ENCODE measurements at places on chromosomes 3 and 15.
A peak's percentile ranks its signal among the peaks of the same experiment; 100 is the strongest.

GRCh38 chr3:154786724-154787123 lies 293.4 kb upstream of the MME start:
- DNase-seq: no peak

DNA sequence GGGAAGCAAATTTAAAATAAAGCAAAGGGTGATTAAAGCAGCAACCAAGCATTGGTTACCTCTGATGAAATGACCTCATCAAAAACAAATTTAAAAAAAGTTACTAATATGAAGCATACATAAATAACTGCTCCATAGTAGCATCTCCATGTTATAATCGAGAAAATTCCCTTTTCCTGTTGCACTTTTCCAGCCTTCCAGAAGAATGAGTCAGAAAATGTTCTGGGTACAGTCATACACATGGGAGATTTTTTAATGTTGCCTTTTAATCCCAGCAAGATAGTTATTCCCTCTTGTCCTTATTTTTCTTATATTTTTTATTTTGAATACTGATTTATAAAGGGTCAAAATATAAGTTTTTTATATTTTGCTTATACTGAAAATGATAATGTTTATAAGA lies 2.6 kb upstream of the TMCO5A start:
- DNase-seq: no peak

GRCh38 chr3:46990573-46991374 lies 11.3 kb downstream of the NBEAL2 start:
- DNase-seq: no peak

GRCh38 chr15:39783244-39783820 lies 691 bp upstream of the FSIP1 start:
- DNase-seq: no peak

DNA sequence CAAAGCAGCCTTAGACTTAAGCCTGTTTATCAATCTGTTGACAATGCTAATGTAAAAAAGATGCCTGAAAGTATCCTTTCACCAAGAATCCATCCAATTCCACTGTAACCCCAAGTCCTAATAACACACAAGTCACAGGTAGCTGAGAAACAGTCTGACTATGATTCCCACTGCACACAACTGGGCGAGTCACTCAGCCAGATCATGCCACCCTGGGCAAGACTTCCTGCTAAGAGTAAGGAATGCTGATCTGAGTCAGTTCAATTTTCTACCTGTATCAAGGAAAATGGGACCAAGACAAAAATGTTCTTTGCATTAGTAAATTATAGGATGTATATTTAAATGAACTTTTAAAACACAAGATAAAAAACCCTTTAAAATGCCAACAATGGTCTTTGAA lies 33.3 kb downstream of the NPTN start:
- DNase-seq: no peak

- no peak for DNase-seq
These were observed 46.1 kb downstream of the XYLB start for GRCh38 chr3:38392604-38393163.

DNA sequence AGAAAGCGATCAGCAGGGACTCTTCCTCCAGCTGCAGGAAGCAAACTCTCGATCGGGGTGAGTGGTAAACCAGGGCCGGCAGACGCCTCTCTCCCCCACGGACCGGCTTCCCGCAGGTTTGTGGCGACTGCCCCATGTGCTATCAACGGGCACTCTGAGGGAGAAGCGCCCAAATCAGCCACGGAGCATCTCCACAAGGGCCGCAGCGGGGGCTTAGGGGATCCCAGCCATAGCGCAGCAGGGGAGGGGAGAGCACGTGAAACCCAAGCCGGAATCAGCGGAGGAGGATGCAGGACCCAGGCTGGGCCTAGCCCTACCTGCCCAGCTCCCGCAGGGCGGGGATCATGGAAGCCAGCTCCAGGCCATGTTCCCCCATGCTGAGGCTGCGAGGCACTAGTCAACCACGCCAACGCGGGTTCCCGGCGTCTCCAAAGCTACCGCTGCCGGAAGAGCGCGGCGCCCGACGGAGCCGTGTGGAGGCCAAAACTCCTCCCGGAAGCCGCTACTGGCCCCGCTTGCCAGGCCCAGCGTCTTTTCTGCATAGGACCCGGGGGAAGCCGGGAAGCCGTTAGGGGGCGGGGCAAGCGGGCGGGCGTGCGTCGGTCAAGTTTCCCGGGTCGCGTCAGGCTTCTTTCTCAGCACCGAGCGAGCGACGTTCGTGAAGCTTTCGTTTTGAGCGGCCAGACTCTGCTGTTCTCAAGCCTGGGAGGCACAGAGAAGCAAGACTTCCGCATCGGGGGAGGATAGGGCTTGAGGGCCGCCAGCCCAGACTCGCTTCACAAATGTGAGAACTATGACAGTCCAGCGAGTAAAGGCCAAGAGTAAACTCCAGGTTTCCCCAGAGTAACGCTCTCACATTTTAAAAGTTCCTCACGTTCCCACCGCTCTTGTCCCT lies at the start of gene ATR:
Gene ATR, minus strand, starts transcription at position 405 of the 895 bp plus-strand sequence. Its CDS starts 29 bp downstream, at position 376.
- peak; percentile 93 for DNase-seq

- DNase-seq: no peak
These were observed 19.8 kb downstream of the ST3GAL6 start for GRCh38 chr3:98782824-98783500.

DNA sequence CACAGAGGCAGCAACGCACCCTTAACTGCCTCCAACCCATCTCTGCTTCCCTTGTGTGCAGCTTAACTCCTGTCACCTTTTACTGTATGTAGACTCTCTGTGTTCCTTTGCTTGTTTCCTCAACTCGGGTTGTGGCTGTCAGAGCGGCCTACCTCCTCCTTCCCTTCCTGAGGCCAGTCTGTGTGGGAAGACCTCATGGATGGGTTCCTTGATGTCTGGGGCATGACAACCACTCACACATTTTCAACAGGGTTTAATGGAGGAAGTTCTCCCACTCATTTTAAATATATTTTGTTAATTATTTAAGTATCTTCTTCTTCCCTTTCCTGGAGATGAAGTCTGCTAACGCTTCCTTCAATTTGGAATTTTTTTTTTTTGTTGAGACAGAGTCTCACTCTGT lies 1.8 kb upstream of the CSPG5 start:
- no peak for DNase-seq

GRCh38 chr3:99248130-99248529 lies 346.6 kb upstream of the DCBLD2 start:
- no peak for DNase-seq

- no peak for DNase-seq
These were observed 280.1 kb downstream of the NEK10 start for GRCh38 chr3:27089068-27089467.

DNA sequence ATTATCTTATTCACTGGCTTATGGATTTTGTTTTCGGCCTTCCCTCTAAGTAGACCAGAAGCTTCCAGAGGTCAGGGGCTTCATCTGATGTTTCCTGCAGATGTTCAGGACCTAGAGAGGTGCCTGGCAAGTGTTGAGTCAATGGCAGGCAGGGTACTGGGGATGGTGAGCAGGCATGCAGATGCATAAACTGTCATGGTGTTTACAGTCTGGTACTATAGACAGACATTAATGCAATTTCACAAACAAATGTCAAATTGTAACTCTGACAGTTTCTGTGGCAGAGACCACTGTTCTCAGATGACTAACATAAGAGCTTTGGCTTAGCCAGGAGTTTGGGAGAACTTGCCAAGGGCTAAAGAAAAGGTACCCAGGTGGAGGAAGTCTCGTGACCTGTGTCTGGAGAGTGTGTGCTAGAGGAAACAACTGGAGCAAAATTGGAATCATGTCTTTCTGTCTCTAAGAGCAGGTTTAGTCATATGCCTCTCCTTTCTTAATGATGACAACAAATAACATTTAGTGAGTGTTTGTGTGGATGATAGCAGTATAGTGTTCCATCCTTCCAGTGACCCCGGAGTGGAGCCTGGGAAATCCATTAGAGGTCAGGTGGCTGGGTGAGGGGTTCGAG lies 53.7 kb upstream of the TRAK1 start:
- no peak for DNase-seq

- peak; percentile 52 for DNase-seq
These were observed 126.5 kb downstream of the ECT2 start for GRCh38 chr3:172877011-172877410.

DNA sequence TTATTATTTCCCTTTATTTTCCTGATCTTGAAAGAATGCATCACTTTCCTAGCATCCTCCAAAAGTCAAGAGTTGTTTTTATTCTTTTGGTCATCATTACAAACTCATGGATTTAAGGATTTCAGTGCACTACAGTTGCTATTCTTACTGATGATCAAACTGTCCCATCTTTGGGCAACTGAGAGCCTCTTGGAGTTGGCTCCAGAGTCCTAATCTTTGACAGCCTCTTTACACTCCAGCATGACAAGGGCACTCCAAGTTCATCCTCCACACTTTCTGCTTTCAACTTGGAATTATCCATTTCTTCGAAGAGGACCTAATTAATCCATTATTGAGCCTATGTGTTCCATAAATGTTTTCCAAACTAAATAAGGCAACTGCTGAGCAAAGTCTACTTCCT lies 5.7 kb downstream of the UACA start:
- no peak for DNase-seq

DNA sequence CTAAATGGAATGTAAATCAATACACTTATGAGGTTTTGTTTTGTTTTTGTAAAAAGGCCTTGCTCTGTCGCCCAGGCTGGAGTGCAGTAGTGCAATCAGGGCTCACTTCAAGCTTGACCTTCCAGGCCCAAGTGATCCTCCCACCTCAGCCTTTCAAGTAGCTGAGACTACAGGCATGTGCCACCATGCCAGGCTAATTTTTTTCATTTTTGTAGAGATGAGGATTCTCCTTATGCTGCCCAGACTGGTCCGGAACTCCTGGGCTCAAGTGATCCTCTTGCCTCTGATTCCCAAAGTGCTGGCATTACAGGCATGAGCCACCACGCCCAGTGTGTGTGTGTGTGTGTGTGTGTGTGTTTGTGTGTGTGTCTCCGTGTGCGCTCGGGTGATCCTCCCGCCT lies 1.3 kb upstream of the TRIP4 start:
- no peak for DNase-seq

- DNase-seq: no peak
These were observed 783.3 kb downstream of the ZPLD1 start for GRCh38 chr3:103218146-103218545.

DNA sequence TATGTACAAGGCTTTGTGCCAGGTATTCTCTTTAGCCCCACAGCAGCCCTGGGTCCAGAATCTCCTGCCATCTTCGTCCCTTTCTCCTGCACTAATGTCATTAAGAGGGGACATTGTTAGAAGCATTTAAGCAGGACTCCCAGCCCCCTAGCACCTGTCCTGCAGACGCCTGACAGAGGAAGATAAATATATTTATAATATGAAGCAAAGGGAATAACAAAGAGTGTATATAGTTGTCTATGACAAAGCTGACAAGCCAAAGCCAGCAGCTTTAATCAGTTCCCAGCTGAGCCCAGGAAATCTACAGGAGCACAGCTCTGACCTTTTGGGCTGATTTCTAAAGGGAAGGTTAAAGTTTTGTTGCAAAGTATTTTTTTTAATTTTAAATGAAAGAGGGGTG lies 96.0 kb downstream of the MEGF11 start:
- no peak for DNase-seq

DNA sequence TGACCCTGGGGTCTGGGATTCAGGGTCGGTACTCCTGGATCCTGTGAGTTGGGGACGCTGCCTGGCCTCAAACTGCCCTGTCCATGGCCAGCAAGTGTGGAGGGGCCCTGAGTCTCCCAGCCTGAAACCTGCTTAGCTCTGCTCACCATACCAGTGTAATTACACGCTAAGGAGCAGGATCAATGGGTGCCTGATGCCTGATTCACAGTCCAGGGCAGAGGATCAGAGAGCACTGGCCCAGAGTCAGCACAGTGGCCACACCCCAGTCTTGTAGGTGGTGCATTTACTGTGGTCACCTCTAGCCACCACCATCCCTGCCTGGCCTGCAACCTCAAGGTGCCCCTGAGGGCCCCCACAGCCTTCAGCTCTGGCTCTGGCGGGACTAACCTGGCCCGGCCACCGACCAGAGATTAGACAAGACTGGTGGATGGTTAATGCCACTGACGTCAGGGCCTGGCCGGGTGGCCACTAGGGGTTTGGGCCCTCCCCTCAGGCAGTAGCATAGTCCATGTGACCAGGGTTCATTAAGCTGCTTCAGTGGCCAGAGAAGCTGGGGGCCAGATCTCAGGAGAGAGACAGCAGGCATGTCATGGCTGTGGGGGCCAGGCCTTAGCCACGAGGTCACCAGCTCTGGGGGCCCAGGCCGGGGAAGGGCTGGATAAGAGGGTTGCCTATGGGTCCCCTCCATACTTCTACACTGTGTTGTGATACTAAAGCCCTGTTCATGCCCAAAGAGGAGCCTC lies 3.3 kb upstream of the SLC38A3 start:
- no peak for DNase-seq

GRCh38 chr3:166560253-166560652 lies 723.0 kb upstream of the BCHE start:
- no peak for DNase-seq

DNA sequence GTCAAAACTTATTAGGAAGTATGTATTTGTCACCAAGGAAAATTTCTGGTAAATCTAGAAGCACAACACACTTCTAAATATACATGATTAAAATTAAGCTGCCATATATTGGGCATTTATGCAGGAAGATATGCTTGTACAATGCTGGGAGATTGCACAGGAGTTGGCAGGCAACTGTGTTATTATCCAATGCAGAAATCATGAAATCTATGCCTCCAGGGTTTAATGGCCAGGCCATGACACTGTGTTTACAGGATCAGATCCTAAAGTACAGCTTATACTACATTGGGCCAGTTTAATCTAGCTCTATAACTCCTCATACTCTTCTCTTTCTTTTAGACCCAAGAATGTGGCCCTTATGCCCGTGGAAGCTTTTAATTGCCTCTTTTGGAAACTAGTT lies 391.4 kb upstream of the DPH6 start:
- no peak for DNase-seq

GRCh38 chr3:133512416-133513089 lies 60.9 kb upstream of the CDV3 start:
- DNase-seq: no peak

GRCh38 chr3:171329746-171330145 lies 130.5 kb downstream of the TNIK start:
- no peak for DNase-seq

DNA sequence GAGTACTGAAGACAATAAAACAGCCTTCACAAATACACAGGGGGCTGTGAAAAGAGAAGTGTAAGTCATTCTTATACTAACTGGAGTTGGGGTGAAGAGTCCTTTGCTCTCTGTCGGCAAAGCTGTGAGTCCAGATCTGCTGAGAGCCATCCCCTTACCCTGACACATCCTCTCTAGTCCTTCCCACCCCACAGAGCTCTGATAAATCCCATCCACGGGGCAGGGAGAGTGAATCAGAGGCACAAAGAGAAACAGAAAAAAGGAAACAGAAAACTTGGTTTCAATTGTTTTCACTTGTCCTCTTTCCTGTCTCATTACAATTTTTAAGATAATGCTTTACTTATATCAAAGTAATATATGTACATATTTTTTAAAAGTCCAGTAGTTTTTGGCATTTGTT lies 18.2 kb upstream of the ZNF639 start:
- DNase-seq: no peak

- no peak for DNase-seq
These were observed 2.8 kb downstream of the APOD start for GRCh38 chr3:195580744-195581443.

Data from right renal pelvis (tissue), 4 donors.